ENCODE measurements at places on chromosomes 12 and 14.

- DNase-seq = peak; percentile 96
Observed at GRCh38 chr12:116594325-116595038, 35.3 kb downstream of the MAP1LC3B2 start.

- peak; percentile 72 for DNase-seq
Observed at GRCh38 chr12:52879394-52880351, 25.2 kb downstream of the KRT8 start.

DNA sequence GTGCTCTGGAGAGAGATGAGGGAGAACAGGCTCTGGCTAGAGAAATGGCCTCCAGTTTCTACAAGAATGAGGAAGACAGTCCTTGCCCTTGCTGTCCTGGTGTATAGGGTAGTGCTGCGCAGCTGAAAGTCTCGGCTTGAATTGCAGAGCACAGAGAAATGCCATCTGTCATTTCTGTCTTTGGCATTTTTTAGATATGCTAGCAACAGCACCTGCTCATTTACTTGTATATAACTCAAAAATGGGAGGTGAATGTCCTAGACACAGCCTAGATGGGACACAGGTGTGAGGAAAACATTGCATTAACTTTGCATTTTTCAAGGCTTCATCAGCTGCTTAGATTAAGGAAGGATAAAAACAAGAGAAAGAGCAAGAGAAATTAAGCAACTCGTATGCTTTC is 35.8 kb downstream of the GPR19 start:
- DNase-seq = no peak

DNA sequence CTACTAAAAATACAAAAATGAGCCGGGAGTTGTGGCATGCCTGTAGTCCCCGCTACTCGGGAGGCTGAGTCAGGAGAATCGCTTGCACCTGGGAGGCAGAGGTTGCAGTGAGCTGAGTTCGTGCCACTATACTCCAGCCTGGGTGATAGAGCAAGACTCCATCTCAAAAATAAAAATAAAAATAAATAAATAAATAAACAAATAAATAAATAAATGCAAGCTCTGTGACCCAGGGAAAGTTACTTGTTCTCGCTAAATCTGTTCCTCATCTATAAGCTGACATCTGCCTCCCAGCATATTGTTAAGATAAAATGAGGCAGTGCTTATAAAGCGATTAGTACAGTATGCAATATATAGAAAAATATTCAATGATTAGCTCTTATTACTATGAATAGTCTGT is 56.4 kb upstream of the STK38L start:
- DNase-seq = no peak

DNA sequence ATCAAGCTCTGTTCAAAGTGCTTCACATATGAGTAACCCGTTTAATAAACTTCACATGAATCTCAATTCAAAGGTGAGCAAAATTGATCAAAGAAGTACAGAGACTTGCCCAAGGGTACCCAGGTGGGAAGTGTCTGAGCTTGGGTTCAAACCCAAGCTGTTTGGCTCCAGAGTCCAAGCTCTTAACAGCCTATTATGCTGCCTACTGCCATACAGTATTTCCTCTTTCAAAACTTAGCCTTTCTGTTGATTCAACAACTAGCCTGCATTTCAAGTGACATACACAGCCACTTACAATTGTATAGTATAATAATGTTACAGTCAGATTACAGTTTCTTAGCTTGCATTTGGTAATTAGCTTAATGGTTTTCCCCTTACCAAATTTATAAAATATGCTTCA is 29.7 kb downstream of the FRMD6 start:
- DNase-seq = no peak

DNA sequence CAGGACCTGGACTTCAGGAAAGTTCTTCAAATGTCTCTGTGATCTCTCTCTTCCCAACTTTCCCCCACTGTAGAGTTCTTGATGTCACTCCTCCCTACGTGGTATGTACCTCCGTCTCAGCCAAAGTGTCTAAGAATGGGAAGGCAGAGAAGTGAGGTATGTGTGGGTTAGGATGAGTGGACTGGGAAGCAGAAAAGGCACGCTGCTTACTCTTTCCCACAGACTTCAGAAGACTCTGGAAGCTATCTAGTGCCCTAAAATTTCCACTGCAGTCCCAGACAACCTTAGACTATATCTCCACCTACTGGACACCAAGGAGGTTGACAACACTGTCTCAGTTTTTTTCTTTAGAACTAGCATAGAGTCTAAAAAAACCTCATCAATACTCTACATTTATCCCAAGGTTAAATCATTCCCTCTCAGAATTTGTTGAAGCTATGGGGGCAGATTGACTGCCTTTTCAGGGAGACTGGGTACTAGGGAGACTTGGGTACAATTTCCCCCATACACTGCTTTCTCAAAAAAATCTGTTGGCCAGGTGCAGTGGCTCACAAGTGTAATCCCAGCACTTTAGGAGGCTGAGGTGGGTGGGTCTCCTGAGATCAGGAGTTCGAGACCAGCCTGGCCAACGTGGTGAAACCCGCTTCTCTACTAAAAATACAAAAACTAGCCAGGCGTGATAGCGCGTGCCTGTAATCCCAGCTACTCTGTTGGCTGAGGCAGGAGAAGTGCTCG is 20.6 kb upstream of the ITGA5 start:
- no peak for DNase-seq

DNA sequence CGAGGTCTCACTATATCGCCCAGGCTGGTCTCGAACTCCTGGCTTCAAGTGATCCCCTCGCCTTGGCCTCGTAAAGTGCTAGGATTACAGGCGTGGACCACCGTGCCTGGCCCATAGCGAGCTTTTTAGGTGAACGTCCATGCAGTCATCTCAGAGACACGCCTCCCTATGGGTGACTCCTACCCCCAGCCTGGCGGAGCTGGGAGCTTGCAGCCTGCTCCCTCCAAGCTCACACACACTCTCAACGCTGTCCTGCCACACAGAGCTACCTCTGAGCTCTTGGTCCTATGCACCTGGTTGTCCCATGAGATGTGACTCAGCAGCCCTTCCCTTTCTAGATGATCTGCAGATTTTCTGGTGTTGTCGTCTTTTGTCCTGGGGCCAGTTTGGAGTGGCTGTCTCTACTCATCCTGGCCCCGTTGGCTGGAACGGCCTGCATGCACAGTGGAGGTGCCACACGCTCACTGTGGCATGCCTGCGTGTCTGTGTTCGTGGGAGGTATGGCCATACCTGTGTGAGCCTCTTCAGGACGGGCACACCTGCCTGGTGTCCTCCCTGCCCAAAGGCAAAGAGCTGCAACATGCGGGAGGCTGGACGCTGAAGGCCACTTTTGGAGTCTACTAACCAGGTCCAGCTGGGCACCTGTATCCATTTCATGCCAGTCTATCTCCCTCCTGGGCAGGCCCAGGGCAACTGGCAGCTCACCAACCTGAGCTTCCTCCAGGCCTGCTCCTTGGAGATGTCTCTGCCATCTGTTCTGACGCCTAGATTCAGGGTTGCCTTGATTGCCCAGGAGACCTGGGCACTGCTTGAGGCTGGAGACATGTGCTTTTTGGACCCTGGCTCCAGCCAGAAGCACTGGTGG is 18.1 kb downstream of the CABP1 start:
- DNase-seq = no peak

DNA sequence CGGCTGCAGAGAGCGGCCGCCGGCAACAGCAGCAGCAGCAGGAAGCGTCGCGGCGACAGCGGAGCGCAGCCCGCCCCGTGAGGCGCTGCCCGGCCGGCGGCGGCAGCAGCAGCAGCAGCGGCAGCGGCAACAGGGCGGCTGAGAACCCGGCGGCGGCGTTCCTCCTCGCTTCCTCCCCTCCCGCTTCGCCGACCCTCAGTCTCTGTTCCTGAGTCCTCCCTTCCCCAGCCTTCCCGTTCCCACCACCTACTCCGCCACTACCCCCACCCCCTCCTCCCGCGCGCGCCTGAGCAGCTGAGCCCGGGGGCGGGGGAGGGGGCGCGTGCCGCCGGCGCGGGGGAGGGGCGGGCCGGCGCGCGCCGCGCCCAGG is 310 bp downstream of the BICDL1 start:
- DNase-seq = no peak

- DNase-seq = no peak
Observed at GRCh38 chr12:58313091-58313855, 371.9 kb downstream of the ATP23 start.

DNA sequence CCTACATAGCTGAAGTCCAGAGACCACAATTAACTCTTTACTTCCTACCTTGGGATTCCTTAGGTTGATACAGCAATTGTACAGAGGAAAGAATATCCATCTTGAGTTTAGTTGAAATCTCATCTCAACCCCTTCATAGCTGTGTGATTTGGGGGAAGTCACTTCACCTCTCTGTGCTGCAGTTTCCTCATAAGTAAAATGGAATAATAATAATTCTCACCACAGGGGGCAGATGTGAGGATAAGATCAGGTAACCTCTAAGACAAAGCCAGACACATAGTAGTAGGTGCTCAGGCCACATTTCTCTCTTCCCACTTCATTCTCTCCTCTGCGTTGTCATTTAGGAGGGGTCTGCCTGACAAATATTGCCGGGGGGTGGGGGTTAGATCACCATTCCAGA is 6.7 kb downstream of the FOXN4 start:
- no peak for DNase-seq

- no peak for DNase-seq
Observed at GRCh38 chr14:93941293-93941910, 14.3 kb downstream of the FAM181A start.

DNA sequence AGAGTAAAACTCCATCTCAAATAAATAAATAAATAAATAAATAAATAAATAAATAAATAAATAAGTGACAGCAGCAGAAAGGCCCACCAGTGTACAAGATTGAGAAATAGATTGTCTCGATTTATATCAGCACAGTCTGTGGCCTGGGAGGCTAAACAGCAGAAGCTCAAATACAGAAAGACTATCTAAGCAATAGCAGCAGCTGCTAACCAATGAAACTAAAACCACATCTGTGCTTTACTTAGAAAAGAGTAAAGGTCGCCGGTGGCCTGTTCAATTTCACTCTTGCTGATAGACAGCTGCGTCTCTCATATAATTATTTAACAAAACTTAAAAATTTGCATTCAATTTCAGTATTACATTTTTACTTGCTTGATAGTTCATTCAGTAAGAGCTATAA is 325.7 kb downstream of the CEP128 start:
- DNase-seq = no peak

DNA sequence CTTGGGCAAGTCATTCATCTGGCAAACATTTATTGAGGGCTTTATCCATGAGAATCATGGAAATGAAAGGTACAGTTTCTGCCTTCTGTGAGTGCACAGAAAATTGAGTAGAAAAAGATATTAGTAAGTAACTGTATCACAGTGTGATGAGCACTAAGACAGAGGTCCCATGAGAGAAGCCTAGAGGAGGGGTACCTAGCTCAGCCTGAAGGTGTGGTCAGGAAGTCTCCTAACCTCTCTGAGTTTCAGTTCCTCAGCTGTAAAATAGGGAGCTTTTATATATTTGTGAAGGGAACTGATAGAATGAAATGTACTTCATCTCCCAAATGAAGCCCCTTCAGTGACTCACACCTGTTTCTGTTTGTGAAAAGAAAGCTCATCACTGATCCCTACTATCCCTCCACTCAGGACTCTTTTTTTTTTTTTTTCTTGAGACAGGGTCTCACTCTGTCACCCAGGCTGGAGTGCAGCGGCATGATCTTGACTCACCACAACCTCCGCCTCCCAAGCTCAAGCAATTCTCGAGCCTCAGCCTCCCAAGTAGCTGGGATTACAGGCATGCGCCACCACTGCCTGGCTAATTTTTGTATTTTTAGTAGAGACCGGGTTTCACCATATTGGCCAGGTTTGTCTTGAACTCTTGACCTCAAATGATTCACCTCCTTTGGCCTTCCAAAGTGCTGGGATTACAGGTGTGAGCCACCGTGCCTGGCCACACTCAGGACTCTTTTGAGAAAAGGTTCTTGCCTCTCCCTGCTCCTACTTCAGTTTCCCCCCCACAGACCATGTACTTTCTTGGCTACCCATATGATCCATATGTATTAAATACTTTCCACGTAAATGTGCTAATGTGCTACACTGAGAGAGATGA is 93.7 kb upstream of the FUT8 start:
- no peak for DNase-seq

DNA sequence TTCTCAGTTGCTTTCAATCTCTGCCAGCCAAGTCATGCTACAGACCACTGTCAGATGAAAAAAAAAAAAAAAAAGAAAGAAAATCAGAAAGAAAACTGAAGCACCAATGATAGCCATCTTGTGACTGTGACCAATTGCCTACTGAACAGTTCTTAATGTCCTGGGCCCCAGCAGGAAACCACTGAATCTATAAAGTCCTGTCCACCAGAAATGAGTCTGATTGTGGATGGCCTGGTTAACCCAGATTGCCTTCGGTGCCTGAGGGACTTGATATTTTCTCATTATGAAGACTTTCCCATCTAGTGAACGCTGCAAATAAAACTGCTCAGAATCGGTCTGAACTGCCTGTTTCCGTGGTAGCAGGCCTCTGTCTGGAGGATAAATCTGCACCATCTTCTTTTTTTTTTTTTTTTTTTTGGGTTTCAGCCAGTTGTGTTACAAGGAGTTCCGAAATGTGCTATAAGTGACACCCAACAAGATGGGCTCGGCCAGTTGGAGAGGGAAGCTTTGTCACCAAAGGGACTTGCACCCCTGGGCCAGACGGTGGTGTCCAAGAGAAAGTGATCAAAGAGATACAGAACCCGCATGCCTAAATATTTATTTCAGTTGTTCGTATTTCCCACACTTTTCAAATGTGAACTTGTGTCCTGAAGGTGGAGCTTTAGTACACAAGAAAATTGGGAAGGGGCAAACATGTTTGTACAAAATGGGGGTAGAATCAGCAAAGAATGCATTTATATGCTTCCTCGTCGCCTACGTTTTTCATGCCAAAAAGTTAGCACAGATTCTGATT is 3.0 kb upstream of the PLXNC1 start:
- no peak for DNase-seq

- peak; percentile 77 for DNase-seq
Observed at GRCh38 chr14:90630171-90630806, 185.9 kb downstream of the TTC7B start.

GRCh38 chr12:22204391-22204790 is 130.1 kb downstream of the ST8SIA1 start:
- no peak for DNase-seq

GRCh38 chr14:53356361-53357150 is 203.4 kb upstream of the DDHD1 start:
- DNase-seq = no peak

GRCh38 chr12:32881107-32881506 is 15.5 kb downstream of the PKP2 start:
- DNase-seq = no peak

DNA sequence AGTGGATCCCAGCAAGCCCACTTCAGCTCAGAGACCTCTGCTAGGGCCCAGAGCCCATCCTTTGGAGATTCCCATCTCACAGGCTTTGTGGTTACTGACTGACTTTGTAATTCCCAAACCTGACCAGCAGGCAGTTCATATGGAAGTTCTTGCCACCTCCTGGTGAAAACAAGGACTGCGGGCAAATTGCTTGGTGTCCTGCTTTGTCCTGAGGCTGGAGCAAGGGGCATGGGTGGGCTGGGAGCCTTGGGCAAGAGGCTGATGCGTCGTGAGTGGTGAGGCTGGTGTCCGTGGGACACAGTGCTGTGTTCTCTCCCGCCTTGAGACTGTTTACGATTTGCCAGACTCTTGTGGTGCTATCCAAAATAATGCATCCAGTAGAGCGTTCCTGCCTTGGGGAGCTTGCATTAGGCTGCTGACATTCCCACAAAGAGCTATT is 91.0 kb downstream of the LRRC74A start:
- DNase-seq = no peak
